ENCODE measurements at places on chromosomes 12 and 14.
A peak's percentile ranks its signal among the peaks of the same experiment; 100 is the strongest.

GRCh38 chr12:77007476-77007875 is 57.9 kb downstream of the E2F7 start:
- no peak for DNase-seq

GRCh38 chr14:55220230-55220629 is 28.8 kb upstream of the DLGAP5 start:
- DNase-seq = no peak

- no peak for DNase-seq
Measured at GRCh38 chr12:108367436-108367835, 28.3 kb upstream of the CMKLR1 start.

- no peak for DNase-seq
Measured at GRCh38 chr14:33812601-33813000, 138.3 kb downstream of the EGLN3 start.

GRCh38 chr12:4108803-4109345 is 164.7 kb upstream of the CCND2 start:
- DNase-seq = no peak

- no peak for DNase-seq
Measured at GRCh38 chr12:17148706-17149105, 542.7 kb upstream of the LMO3 start.

- DNase-seq = no peak
Measured at GRCh38 chr14:93709249-93709648, 79.0 kb downstream of the PRIMA1 start.

DNA sequence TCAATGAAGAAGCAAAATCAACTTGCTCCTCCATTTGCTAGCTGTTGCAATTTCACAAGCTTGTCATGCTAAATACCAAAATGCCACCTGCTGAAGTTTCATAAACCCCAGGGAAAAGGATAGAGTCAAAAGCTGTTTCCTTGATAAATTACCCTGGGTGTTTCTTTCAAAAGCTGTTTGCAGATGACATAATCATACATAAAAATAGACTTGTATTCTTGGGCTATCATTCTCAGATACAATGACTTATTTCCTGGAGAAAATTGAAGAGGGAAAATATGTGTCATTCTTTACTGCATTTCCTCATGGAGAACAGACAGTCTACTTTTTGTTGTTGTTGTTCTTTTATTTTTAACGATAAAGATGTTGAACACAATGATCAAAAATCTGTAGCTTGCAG is 119.2 kb downstream of the GALC start:
- DNase-seq = no peak

DNA sequence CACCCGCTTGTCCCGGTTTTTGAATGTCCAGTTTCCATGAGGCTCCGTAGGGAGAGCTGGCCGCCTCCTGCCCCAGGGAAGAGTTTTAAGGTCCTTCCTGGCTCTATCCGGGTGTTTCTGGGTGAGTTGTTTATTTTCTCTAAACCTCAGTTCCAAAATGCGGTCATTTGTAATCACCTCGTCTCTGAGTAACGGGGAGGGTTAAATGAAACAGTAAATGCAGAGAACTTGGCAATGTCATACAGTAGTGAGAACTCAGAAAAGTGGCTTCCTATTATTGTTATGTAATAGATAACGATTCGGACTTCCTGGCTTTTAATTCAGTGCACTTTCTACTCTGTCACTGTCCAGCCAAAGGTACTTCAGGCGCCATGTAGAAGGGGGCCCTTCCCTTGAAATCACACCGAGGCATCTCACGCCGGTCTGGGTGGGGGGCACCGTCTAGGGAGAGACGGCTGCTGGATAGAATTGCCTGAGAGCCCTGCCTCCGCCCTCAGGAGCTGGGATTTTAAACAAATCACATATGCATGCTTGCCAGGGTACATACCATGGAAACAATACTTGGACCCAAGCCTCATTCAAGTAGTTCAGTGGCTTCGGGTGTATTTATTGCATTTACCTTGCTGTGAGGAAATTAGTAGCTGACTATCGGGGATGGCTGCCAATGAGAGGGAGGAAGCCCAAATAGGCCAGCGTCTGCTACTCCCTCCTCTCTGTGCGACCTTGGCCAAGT is 26.4 kb downstream of the NOS1 start:
- DNase-seq = no peak

- DNase-seq = no peak
Measured at GRCh38 chr14:98200601-98201000, 1071.4 kb downstream of the BCL11B start.

DNA sequence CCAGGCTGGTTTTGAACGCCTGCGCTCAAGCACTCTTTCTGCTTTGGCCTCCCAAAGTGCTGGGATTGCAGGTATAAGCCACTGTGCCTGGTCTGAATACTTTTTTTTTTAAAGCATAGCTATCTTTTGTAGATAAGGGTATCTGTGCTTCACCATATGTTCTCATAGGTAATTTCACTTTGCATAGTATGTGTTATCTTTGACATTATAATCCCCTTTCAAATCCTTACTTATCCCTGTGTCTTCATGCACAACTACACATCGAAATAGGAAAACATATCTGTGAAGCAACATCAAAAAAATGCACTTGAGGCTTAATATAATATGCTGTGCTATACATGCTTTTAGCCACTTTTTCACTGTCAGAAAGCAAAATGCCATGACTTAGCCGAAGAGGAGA is 94.1 kb downstream of the SLC35F4 start:
- DNase-seq = no peak

DNA sequence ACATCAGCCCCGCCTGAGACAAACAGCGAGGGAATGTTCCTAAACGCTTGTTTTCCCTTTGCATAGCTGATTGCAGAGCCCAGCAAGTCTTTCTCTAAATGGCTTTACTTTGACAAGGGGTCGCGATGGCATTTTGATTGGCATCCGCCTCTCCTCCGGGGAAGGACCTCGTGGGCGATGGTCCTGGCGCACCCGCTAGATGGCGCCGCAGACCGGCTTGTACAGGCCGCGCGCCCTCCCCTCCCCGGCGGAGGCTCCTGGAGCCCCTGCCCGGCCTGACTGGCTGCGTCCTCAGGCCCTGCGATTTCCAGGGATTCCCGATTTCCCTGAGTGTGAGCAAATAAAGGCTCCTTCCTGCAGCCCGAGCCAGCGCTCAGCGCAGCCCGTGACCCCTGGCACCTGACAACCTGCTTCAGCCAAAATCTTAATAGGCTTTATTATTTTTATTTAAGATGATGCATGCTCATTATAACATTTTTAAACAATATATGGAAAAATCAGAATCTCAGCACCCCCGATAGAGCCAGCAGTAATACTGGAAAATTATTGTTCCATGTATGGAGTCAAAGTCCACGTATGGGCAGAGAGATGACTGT is 468.3 kb downstream of the AACS start:
- no peak for DNase-seq

DNA sequence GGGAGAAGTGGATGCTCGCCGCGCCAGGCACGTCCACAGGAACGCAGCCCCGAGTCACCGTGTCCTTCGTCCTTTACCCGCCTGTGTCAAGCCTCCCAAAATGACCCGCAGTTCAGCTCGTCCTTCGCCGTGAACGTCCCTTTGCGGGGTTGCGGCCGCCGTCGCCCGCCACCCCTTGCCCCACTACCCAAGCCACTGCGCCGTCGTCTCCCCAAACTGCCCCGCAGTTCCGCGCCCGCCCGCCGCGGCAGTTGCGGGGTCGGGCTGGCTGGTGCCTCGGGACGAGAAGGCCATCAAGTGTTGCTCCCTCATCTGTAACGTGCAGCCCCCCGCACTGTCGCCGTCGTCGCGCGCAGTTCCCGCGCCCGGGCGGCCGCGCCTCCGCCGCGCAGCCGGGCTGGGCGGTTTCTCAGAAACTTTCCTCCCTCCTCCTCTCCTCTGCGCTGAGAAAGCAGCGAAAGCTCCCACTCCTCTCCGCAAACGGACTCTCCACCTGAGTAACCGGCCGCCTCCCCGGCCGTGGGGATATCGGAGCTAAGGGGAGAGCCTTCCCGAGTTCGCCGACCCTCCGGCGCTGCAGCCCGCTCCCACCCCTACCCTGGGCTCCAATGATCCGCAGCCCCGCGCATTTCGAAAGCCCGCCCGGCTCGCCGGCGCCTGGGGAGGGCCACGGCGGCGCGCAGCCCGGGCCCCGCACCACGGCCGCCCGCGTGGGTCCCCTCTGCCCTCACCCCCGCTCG is 6.7 kb downstream of the CDKN1B start:
- DNase-seq = no peak

- no peak for DNase-seq
Measured at GRCh38 chr12:106331599-106331998, 25.9 kb upstream of the POLR3B start.

- DNase-seq = no peak
Measured at GRCh38 chr12:12513416-12514006, 49.2 kb downstream of the DUSP16 start.

- DNase-seq = no peak
Measured at GRCh38 chr12:14577344-14577743, 9.7 kb upstream of the PLBD1 start.

GRCh38 chr12:19946550-19946949 is 421.8 kb upstream of the PDE3A start:
- DNase-seq = no peak

- DNase-seq = no peak
Measured at GRCh38 chr12:52437508-52437907, 3.3 kb upstream of the KRT75 start.

- no peak for DNase-seq
Measured at GRCh38 chr14:68523989-68524725, 268.7 kb downstream of the ZFP36L1 start.

DNA sequence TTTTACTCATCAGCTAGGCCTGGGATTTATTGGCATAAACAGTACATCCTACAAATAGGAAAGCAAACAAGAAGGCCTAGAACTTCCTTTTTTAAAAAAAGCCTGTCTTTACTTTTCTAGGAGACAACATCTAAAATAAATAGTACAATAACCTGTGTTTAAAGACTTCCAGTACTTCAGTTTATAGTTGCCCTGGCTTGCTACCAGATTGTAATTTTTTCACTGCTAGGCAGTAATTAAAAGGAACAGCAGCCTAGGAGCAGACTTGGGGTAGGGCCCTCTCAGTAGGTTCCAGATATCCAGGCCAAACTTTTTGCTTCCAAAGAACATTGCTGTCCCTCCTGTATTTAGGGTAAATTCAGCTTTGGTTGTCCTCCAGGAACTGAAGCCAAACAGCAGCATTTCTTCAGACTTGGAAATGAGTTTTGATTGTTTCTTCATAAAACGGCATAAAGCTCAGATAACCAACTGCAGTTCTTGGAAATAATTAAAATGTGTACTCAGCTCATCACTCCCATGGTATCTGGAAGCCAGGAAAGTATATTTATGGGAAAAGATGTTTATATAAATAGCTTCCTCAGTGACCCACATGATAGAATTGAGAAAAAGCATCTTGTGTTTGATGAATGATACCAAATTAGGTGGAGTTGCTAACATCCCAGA is 61.7 kb downstream of the PPP1R36 start:
- no peak for DNase-seq

- no peak for DNase-seq
Measured at GRCh38 chr12:28604240-28604639, 414.0 kb downstream of the CCDC91 start.

- no peak for DNase-seq
Measured at GRCh38 chr12:90888316-90888715, 66.7 kb downstream of the CCER1 start.

- DNase-seq = peak; percentile 54
Measured at GRCh38 chr12:6423267-6424007, 21.3 kb upstream of the CD27 start.

- no peak for DNase-seq
Measured at GRCh38 chr14:29446971-29447370, 480.7 kb downstream of the PRKD1 start.

DNA sequence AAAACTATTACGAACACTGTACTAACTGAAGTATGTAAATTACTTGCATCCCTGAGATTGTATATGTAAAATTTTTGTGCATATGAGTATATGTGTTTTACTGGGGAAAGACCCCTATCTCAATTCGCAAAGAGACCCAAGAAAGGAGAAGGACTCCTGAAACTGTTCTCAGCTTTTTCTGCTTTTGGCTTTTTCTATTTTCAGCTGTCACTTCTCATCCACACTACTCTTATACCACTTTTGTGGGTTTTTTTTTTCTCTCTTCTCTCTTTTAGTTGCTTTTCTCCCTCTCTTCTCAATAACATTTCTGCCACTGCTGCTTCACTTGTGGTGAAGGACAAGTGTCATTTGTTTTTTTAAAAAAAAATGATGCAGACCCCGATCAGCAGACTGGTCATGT is 39.8 kb downstream of the NIN start:
- no peak for DNase-seq

- DNase-seq = no peak
Measured at GRCh38 chr12:759628-760027, 7.2 kb downstream of the WNK1 start.

- no peak for DNase-seq
Measured at GRCh38 chr14:64634558-64634957, 69.7 kb upstream of the PLEKHG3 start.

GRCh38 chr14:100471441-100472093 is 115.7 kb downstream of the BEGAIN start:
- no peak for DNase-seq

DNA sequence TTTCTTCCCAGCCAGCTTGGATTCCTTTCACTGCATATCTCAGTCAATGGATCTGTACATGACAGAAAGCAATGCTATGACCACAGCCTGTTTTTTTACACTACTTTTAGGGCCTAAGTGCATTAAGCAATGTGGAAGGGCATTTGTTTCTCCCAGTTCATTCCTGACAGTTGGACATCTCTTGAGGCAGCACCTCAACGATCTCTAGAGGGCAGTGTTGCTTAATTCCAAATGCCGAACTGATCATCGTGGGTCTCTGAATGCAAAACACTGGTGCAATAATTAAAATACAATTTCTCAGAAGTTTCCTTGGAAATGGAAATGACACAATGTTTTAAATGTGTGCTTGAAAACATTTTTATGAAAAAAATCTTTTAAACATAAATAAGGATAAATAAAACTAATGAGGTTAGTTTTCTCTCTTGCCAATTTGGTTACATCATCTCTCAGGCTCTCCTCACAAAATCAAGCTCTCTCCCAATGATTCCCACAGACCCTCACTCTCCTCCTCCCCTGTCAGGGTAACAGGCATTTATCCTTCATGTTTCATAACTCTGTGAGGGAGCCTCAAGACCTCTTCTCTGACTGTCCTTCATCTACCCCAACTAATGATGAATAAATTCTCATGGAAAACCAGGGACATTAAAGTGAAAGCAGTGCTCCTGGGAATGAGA is 192.4 kb upstream of the SLC16A7 start:
- no peak for DNase-seq

DNA sequence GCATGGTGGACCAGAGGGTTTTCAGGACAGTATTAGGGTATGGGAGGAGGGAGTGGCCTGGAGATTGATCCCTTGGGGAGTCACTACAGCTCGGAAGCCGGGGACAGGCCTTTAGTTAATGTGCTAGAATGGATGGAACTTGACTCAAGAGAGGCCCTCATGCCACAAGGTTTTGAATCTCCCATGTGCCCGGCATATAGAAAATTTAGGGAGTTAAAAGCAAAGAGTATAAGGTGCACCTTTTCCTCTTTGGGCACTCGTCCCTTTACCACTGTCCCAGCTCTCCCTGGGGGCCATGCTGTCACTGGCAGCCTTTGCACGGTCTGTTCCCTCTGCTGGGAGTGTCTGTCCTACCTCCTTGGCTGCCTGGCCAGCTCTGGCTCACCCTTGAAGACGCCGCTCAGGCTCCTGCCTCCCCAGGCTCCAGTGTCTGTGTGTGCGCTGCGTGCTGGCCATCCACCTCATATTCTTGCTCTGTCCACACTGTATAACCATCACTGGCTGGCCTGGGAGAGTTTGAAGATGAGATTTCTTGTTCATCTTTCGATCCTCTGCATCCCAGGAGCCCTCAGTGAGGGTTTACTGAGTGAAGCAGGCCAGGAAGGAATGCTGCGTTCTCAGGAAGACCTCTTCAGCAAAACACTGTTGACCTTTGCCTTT is 161.3 kb downstream of the ZFP36L1 start:
- no peak for DNase-seq

GRCh38 chr12:13749389-13749788 is 232.0 kb downstream of the GRIN2B start:
- DNase-seq = no peak

Data from stimulated activated CD8-positive, alpha-beta memory T cell treated with anti-CD3 and anti-CD28 coated beads, Interleukin-4, amount 100 ng/mL, for 1 hour (primary cell).